ENCODE measurements at places on chromosomes 3 and 15.

DNA sequence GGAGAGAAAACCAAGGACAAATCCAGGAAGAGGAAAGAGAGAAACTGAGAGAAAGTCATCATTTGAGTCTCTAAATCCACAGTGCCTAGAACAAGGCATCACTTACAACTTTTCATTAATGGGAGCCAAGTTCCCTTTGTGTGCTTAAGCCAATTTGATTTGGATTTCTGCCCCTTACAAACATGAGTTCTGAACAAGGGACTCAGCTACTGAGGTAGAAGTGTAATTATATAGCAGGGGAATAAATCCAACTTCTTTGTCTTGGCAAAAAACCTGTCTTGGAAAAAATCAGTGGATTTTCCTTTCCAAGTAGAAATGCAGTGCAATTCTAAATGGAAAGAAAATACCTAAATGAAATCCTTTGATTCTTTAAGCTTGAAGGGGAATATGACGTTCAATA lies 307.2 kb upstream of the CNTN3 start:
- no peak for DNase-seq

DNA sequence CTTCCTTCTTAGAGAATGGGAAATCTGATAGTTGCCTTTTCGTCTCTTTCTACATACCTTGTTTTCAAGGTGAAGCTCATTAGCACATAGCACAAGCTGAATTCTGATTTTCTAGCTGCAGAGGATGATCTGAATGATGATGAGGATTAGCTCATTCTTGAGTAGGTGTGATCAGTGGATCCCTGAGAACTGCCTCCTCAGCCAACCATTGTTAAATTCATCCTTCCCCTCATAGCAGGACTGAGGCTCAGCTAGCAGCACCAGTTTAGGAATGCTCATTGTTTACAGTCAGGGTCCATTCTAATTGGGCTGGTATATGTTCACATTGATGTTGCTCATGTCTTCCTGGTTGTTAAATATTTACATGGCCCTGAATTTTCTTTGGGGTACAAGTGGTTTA lies 299.9 kb upstream of the MME start:
- no peak for DNase-seq

DNA sequence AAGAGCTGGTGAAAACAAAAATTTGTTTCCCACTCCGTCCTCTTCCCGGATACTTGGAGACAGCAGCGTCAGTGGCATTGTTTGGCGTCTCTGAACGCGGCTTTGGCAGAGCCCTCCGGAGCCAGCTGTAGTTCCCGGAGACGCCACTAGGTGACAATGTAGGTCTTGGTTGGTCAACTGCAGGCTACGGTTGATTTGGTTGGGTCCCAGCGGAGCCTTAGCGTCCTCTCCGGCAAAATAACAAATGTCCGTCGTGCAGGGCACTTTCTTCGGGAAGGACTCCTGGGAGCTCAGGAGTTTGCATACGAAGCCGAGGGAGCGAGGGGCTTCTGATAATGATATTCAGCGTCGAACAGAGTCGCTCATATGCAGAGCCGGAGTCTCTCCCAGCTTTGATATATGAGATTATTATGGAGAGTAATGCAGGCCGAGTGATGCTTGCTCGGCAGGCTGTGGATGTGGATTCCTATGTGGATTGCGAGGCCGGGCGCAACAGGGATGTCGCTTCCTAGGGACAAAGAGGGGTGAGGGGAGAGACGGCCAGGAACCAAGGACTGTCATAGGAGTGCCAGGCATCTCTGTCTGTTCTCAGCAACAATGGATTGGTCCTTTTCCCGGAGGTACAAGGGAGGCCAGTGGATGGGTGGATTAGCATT lies 74.8 kb downstream of the IL20RB start:
- peak; percentile 89 for DNase-seq

- DNase-seq, result peak; percentile 39
Measured at GRCh38 chr3:144549166-144549565, 577.5 kb downstream of the DIPK2A start.

DNA sequence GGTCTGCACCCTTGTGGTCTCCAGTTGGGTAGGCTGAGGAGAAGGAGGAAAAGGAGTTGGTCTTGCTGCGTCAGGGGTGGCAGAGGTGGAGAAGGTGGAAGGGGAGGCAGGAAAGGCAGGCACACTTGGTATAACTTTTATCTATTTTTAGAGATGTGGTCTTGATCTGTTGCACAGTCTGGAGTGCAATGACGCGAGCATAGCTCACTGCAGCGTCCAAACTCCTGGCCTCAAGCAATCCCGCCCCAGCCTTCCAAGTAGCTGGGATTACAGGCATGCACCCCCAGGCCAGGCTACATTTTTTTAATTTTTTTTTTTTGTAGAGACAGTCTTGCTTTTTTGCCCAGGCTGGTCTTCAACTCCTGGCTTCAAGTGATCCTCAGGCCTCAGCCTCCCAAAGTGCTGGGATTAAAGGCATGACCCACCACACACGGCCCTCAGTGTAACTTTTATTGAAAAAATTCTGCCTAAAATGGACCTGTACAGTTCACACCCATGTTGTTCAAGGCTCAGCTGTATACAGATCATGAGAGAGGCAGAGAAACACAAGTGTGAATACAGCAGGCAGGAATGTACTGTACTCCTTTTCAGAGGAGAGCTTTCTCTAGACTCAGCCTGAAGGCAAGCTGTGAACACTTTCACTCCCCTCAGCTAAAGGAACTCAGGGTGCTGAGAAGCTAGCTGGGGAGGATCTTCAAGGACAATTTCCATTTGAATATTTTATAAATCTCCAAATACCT lies 2.1 kb upstream of the RHOV start:
- no peak for DNase-seq

- DNase-seq, result no peak
Measured at GRCh38 chr3:25344670-25345069, 83.4 kb upstream of the RARB start.

DNA sequence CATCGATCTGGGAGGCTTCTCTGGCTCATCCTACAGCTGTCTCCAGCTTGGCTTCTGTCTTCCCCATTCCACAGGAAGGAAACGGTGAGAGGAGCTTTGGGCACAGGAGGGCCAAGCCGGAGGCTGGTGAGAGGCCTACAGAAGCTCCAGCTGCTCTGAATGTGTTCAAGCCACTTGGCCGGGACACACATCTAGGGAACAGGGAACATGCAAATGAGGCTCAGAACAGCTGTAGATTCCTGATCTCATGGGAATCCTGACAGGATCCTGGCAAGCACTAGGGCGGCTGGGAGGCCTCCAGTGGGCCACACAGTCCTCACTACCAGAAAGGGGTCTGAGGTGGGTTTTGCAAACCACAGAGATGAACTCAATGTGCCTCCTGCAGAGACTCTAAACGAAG lies 13.7 kb downstream of the SEMA5B start:
- DNase-seq, result no peak

DNA sequence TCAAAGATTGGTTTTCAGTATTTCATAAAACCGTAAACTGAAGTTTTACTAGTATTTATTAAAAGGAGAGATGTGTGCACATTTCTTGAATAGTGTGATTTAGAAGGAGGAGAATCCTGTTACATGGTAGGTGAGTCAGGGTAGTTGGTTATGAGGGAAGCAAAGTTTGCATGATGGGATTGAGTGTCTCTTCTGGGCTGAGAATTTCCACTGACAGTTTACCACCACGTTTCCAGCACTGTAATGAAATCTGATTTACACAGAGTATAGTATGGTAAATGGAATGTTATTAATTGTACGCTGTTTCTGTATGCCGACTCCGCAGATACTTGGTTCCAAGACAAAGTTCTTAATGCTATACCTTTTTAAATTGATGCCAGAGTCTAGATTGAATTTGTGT lies 1.6 kb downstream of the NECTIN3 start:
- DNase-seq, result no peak

- no peak for DNase-seq
Measured at GRCh38 chr3:59121346-59122144, 71.7 kb upstream of the CFAP20DC start.

GRCh38 chr3:53139906-53140846 lies 9.9 kb upstream of the RFT1 start:
- DNase-seq, result no peak

GRCh38 chr3:20077068-20077467 lies 36.8 kb downstream of the KAT2B start:
- no peak for DNase-seq

- DNase-seq, result no peak
Measured at GRCh38 chr3:134895181-134895580, 100.1 kb downstream of the EPHB1 start.

Measured in A673 (cell line).